ENCODE measurements at places on chromosomes 12 and 14. TPM values are rescaled to one million over a fixed set of nuclear protein-coding genes. Genes with fewer than 3 reads are reported as not detected.

BRF1 gene
- total RNA-seq: 40.9 TPM

KCNC2 gene
- not detected for total RNA-seq

DNA sequence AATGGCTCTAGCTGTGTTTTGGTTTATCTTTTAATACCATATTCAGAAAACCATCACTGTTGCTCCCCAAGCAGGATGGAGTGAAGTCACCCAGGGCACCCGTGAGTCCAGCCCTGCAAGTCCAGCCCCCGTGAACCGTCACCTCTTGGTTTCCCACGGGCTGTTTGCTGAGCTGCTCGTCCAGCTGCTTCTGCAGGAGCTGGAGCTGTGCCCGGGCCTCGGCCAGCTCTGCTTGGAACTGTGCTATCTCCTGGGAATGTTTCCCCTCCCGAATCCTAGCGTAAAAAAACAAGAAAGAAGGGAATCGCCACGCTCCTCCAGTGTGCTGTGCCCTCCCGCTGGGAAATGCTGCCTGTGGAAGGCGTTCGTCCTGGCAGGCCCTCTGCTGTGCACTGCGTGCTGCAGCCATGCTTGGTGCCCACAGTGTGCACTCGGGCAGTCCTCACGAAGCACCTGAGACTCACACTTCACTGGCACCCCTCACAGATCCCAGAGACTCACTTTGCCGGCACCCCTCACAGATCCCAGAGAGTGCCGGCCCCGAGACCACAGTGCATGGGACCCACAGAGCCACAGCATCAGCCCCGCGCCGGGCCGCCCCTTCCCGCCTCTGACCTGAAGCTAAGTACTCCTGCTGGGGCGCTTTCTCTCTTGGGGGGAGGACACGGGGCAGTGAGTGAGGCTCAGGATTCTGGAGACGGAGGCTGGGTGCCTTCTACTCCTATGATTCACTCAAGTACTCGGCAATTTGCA is 15.4 kb upstream of the ANKLE2 start:
- peaks cover 18% of the 10 kb centered on the region for H3K27me3 ChIP-seq
- peaks cover 3% of the 10 kb centered on the region for H3K4me1 ChIP-seq
- no peak overlapping the region for H3K27ac ChIP-seq
- H3K36me3 ChIP-seq: peaks cover 46% of the 10 kb centered on the region
- no peak for DNase-seq

DNA sequence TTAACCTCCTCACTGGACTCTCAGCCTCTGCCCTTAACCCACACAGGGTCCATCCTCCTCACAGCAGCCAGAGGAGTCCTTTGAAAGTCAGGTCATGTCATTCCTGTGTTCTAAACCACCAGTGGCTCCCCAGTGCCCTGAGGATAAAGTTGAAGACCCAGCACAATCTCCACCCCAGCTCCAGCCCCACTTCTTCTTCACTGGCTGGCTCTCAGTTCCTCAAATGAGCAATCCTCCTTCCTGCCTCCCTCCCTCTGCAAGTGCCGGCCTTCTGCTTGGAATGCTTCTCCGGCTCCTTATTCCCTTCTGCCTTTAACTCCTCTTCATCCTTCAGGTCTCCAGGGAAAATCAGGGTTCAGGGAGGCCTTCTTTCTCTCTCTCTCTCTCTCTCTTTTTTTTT is 32.0 kb upstream of the SPPL3 start:
- no peak for DNase-seq
- H3K4me3 ChIP-seq: no peak overlapping the region

DNA sequence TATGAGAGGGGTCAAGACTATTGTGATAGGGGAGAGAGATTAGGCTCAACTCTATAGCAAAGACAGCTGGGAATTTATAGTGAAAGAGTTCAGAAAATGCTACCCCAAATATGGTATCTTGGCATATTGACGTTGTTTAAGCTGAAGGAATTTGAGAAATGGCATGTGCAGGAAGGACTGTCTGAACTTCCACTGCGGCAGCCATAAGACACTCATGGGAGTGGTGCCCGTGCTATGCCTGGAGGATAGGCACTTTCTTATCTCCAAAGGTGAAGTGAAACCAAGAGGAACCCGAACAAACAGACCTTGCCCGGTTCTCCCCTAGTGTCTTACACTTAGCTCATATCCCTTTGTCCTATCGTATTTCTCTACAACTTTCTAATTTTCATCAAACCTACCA is 390.3 kb downstream of the TMTC2 start:
- H3K4me3 ChIP-seq: no peak overlapping the region
- no peak for DNase-seq
- H3K27me3 ChIP-seq: peaks cover 2% of the 10 kb centered on the region
- H3K4me1 ChIP-seq: no peaks in the 10 kb centered on the region
- H3K27ac ChIP-seq: no peak overlapping the region

GLT1D1 gene
- 0.44 TPM for total RNA-seq

GRCh38 chr12:26805401-26805971 is 27.5 kb downstream of the ITPR2 start:
- H3K36me3 ChIP-seq: no peaks in the 10 kb centered on the region
- peaks cover 35% of the 10 kb centered on the region for H3K4me1 ChIP-seq
- DNase-seq: no peak
- H3K27ac ChIP-seq: no peak overlapping the region
- H3K27me3 ChIP-seq: peaks cover 5% of the 10 kb centered on the region

DNA sequence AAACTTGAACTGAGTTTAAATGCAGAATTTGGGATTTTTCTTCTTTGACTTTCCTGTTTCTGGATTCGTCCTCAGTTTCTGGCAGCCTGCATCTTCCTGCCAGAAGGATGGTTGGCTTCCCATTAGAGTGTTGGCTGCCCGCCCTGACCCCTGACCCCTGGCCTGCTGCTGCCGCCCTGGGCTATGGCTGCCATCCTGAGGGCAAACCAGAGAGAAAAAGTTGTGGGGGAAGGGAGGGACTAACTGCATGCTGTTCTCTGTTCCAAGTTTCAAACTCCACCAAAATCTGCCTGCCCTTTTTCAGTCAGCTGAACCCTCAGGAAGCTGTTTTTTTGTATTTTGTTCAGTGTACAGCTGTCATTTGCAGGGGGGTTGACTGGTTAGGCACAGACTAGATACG is 48.4 kb downstream of the FNTB start:
- no peak for DNase-seq
- H3K27me3 ChIP-seq: peaks cover 4% of the 10 kb centered on the region
- no peak overlapping the region for H3K4me3 ChIP-seq
- peaks cover 2% of the 10 kb centered on the region for H3K4me1 ChIP-seq
- no peak overlapping the region for H3K27ac ChIP-seq
- H3K36me3 ChIP-seq: peaks cover 9% of the 10 kb centered on the region

Data from endothelial cell (in vitro differentiated cells).